Frontal cortex (tissue), 4 donors: ENCODE measurements at places on chromosomes 16 and 17. TPM values are rescaled to one million over a fixed set of nuclear protein-coding genes. Genes with fewer than 3 reads are reported as not detected.

Gene TP53TG3
- not detected for total RNA-seq

Gene TBC1D3H
- not detected for total RNA-seq

Gene CACNG3
- 3.3 TPM for total RNA-seq

Gene NUP88
- 90.9 TPM for total RNA-seq

Gene PIGQ
- total RNA-seq: 16.7 TPM

Gene KIAA0513
- 55.8 TPM for total RNA-seq

Gene WFIKKN1
- 0.41 TPM for total RNA-seq

Gene CCDC78
- 4.5 TPM for total RNA-seq

Gene CCL17
- total RNA-seq: not detected

Gene FOXL1
- total RNA-seq: 0.82 TPM

Gene WWP2
- 25.7 TPM for total RNA-seq

Gene CA4
- 0.41 TPM for total RNA-seq

Gene CRYM
- total RNA-seq: 87.2 TPM

Gene KRT33B
- total RNA-seq: not detected

Gene LITAFD
- total RNA-seq: not detected
